SK-N-DZ (cell line): ENCODE measurements at places on chromosomes 13 and 19.
A peak's percentile ranks its signal among the peaks of the same experiment; 100 is the strongest.

DNA sequence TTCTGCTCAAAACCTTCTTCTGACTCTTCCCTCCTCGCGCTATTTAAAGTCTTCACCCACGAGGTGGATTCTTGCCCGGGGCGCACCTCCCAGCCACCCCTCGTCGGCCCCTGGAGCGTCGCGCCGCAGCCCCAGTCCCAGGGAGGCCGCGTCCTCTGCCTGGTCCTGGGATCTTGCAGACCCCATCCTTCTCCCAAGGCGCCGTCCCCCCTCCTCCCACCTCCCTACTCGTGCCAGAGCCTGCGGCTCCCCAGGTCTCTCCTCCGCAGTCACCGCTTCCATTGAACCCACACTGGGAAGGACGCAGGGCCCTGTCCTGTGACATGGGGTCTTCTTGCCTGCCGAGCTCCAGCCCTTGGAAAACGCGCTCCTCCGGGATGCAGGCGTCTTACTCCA, 486 bp downstream of the ZNF808 start:
- no peak for DNase-seq

DNA sequence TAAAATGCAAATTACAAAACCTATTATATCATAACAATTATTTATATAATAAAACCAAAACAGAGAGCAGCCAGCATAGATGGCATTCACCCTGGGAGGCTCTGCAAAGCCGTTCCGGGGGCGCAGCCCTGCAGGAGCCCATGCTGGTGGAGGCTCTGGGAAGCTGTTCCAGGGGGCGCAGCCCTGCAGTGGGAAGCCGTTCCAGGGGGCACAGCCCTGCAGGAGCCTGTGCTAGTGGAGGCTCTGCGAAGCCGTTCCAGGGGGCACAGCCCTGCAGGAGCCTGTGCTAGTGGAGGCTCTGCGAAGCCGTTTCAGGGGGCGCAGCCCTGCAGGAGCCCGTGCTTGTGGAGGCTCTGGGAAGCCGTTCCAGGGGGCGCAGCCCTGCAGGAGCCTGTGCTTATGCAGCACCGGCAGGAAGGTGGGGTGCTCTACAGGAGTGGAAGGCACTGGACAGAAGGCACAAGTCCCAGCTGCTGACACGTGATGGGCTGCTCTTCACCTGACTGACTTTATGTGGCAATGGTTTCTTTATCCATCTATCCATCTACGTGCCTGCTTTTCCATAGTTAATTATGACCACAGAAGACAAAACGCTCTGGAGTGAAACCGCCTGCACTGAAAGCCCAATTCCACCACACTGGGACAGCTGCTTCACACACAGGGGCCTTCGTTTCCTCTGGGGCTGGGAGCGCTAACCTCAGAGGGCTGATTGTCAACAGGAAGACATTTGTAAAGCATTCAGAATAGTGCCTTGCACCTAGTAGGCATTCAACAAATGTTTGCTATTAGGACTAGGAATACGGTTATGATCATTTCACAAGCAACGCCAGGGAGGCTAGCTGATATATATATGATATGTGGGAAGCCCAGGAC, 23.7 kb downstream of the PCID2 start:
- DNase-seq: no peak

DNA sequence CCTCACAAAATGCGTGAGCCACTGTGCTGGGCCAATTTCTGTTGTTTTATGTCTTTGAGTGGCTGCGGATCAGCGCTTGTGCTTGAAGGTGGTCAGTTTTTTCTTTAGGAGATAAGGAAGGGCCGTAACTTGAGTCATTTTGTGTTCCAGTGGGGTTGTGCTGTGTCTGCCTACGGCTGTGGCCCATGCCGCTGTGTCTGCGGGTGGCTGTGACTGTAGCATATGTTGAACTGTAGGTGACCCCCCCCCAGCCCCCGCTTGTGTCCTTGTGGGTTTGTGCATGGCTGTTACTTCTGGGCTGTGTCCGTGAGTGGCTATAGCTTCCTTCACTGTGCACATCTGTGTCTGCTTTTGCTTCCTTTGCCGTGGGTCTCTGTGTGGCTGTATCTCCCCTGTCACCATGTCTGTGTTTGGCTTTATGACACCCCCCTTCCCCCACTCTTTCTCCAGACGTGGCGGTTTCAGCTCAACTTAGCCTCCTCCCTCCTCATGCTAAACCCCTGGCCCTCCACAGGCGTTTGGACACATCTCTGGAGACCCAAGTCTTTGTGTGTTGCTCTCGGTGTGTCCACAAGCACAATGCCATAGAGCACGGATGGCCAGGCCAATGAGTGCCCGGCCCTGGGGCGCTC, 675 bp downstream of the PPP1R14A start:
- peak; percentile 39 for DNase-seq

DNA sequence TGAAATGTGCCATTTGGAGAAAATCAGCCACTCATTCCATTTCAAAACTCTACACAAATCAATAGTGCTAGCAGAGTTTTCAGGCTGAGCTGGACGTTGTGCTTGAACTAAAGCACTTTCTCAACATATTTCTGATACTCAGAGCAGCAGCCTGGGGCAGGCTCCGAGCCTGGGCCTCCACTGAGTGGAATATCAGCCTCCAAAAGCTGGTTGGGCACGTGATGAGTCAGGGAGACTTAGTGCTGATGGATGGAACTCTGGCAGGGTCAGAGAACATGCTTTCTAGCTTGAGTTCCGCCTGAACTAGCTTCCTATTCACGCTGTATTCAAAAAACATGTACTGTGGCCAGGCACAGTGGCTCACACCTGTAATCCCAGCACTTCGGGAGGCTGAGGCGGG, 85.8 kb upstream of the PCDH8 start:
- DNase-seq: no peak

DNA sequence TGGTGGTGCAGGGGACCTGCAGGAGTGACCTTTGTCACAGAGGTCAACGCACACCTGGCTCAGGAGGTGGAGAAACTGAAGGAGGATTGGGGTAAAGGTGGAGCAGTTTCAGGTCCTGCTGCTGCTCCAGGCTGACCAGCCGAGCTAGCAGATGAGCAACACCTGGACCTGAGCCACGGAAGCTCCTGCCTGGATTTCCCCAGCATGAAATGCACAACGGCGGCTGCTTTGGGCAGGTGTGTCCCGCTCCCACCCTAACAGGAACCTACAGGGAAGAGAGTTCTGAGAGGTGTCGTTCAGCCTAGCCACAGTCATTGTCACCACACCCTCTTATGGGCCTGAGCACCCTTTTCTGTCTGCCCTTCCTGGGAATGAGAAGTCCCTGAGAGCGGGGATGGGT, 15.7 kb upstream of the CD177 start:
- DNase-seq: no peak

DNA sequence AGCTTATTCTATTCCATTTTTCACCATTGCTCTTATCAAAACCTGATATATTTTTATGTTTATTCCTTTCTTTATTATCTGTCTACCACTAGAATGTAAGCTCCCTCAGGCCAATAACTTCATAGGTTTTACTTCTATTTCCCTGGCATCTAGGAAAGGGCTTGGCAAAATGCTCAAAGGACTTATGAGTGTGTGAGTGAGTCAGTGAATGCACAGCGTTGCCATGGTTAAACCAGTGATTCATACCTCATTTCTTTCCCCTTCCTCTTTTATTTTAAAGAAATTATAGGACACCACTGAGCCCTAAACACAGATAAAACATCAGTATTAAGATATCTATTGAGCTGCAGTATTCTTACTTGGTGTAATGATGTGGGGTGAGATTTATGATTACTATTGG, 162.1 kb downstream of the GPC6 start:
- DNase-seq: no peak

DNA sequence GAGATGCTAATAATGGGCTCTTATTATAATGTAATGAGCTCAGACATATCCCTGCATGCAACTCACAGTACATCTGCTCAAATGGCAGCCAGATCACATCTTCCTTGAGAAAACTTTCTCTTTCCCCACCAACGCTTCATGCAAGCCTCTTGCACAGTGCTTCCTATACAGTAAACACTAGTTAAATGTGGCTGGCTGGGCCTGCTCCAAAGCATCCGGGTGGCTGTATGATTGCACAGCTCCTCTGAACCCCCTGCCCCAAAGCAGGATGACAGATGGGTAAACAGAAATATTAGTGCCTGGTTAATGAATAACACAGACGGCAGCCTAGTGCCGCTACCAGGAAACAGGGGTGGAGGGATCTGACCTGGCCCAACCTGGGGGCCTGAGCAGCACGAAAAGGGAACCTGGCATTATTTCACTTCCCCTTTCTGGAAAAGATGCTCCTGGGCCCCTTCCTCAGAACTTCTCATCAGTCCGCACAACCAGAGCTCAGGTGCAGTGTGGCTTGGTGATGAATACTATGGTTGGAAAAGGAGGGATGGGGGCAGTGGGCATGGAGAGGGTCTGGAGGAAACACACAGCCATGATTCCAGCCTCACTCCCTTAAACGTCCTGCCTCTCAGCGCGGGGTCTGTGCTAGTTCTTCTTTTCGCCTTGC, 10.8 kb downstream of the FFAR2 start:
- DNase-seq: no peak

DNA sequence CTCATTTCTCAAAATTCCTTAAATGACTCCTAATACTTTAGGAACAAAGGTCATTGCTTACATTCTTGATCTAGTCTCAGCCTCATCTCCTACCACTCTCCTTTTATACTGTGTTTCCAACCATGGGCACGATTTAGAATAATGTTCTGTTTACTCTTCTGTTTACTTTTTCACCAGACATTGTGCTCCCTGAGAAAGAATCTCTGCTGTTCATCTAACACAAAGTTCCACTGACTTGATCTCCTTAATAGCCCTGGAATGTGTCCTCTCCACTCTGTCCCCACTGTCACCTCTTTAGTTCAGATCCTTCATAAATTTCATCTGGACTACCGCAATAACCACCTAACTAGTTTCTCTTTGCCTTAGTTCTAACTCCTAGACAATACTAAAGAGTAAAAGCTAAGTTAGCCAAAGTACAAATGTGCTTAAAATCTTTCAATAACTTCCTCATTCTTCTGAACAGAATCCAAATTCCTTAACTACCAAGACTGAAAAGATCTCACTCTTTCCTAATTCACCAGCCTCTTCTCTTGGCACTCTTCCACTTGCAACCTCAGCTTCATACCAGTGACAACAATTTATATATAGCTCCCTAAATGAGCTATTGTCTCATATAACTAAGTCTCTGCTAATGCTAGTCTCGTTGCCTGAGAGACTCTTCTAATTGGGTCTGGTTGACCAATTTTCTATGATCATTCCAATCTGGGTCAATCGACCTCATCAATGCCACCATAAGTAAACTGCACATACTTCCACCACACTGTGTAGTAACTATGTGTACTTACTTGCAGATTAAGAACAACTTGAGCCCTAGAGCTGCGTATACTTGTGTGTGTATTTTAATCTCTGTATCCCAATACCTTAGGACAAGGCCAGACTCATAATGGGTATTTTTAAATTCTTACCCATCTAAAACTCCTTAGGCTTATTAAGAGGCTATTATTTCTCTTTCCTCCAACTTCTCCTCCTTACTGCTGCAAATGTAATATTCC, 179.9 kb downstream of the VWA8 start:
- no peak for DNase-seq

- no peak for DNase-seq
Observed at GRCh38 chr13:37107456-37107855, 2.0 kb upstream of the CSNK1A1L start.

DNA sequence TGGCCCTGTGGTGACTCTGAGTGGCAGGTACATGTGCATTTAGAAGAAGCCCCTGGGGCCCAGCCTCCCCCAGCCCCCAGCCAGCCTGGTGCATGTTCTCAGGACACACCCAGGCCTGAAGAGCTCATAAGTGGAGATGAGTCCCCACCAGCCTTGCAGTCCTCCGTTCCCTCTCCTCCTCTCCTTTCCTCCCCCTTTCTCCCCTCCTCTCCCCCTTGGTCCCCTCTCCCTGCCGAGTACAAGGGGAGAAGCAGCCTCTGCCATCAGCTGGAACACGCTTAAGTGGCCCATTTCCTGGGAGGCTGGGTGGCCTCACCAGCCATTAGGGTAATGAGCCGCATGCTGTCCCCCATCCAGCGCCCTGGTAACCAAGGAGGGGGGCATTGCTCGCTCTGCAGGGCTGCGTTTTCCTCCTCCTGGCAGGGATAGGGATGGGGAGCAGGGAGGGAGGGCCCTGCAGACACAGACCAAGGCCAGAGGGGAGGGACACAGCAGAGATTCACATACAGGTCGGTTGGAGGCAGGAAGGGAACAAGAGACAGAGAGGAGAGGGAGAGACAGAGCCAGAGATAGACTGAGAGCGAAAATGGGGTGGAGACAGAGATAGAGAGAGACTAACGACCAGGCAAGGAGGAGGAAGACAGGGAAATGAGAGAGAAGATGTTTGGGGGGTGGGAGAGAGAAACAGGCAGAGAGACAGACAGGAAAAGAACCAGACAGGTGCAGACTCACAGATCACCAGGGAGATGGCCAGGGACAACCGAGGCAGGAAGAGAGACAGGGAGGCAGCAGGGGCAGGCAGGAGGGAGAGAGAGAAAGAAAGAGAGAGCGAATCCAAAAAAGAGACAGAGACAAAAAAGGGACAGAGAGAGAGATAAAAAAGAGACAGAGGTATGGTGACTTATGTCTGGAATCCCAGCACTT, 19.3 kb upstream of the DPP9 start:
- peak; percentile 53 for DNase-seq

- no peak for DNase-seq
Observed at GRCh38 chr13:112933649-112934048, 35.4 kb upstream of the MCF2L start.
